NCI-H1048 (cell line): ENCODE measurements at places on chromosomes 16 and 17.
A peak's percentile ranks its signal among the peaks of the same experiment; 100 is the strongest.

DNA sequence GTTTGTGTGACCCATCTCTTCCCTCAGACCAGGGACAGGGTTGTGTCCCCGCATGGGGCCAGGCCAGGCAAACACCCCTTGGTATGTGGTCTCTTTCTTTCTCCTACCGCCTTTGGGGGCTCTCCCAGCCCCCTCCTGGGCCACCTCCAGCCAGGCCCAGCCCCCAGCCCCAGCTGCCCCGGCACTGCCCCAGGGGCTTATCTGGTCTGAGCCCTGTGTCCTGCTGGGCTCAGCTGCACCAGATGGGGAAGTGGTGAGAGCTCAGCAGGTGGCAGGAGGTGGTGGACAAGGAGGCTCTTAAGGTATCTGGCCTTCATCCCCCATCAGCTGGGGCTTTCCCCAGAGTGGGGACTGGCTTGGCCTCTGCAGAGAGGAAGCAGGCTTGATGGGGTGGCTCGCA is 8.7 kb downstream of the ADAM11 start:
- DNase-seq: no peak

- no peak for DNase-seq
Observed at GRCh38 chr16:87703071-87703470, 62.7 kb downstream of the KLHDC4 start.

DNA sequence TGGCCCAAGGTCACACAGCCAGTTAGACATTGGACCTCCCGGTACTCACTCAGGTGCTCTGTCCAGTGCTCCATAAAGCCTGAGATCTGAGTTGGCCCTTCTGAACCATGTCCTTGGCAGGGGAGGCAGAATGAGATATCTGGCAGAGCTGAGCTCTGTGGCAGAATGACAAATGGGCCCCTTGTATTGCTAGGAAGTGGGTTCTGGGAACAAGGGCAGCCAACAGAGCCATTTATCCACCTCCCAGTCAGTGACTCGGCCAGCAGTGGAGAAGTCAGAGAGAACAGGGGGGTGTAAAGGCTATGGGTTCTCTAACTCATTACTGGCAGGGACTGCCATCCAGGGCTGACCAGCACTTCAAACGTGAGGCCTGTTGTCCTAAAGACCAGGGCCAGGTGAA is 117.1 kb upstream of the NLRP1 start:
- no peak for DNase-seq

DNA sequence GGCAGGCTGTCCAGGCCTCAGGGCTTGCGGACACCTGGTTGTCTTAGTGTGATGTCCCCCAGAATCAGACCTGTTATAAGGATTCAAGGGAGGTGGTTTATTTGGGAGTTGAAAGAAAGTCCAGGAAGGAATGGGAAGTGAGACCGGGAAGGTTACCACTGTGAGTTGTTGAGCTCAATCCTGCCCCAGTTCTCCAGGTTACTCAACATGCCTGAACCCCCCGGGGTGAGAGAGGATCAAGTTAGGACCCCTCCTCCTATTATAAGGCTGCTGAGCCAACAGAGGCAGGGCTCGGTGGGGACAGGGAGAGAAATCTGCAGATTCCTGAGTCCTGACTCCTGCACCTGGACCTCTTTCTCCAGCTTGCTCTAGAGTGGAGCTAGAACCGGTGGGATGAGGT is 86.4 kb downstream of the MRM1 start:
- DNase-seq: no peak

DNA sequence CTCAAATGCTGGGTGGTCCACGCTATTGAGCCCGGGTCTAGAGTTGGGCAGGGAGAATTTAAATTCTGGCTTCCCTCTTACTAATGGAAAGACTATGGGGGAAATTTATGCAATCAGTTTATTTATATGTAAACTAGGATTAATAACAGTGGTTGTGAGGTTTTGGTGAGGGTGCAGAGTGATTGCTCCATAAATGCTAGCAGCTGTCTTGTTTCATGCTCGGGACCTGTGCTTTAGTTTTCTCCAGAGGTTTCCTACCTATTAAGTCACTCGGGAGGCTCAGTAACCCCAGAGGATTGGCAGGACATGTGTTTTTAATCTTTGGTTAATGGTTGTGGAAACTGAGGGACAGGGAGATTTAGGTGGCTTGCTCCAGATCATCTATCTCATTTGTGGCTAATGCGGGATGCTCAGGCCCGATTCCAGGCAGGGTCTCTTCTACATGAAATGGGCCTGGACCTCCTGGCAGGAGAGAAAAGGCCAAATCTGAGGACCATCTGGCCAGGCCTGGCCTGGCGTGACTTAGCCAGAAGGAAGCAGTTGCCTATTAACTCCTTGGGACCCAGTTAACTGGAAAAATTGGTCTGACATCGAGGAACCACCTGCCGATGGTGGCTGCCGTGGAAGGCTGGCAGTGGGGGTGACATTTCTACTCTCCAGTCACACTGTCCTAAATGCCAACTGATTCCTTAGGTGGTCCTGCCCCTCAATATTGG is 2.1 kb downstream of the PRCD start:
- no peak for DNase-seq

GRCh38 chr17:14351493-14351892 is 50.6 kb downstream of the HS3ST3B1 start:
- no peak for DNase-seq

DNA sequence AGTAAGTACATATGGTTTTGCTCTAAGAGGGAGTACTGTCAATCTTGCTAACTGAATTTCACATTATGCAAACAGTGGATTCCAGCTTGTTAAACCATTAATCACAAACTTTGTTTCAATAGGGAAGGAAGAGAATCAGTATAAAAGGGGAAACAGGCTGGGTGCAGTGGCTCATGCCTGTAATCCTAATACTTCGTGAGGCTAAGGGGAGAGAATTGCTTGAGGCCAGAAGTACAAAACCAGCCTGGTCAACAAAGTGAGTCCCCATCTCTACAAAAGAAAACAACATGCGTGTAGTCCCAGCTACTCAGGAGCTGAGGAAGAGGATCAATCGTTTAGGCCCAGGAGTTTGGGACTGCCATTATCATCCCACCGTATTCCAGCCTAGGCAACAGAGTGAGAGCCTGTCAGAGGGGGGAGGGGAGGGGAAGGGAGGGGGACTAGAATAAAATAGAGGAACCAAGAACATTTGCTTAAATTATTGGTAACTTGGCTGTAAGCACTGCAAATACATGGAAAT is 65.7 kb downstream of the FBXL20 start:
- DNase-seq: no peak

DNA sequence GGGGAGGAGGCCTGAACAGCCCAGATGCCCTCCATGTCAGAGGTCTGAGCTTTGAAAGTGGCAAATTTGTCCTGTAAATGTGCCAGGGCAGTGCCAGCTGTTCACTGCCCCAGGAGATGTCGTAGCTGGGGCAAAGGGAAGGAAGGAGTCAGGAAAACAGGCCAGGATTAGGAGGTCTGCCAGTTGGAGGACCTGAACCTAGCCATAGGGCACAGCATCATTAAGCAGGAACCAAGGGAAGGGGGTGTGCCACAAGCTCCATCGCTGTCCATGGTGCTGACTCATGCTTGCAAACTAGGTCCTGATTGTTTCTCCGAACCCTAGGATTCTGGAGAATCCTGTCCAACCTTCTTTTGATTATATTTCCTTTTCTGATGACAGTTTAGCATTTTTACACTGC is 124.2 kb downstream of the TMEM132E start:
- peak; percentile 36 for DNase-seq

DNA sequence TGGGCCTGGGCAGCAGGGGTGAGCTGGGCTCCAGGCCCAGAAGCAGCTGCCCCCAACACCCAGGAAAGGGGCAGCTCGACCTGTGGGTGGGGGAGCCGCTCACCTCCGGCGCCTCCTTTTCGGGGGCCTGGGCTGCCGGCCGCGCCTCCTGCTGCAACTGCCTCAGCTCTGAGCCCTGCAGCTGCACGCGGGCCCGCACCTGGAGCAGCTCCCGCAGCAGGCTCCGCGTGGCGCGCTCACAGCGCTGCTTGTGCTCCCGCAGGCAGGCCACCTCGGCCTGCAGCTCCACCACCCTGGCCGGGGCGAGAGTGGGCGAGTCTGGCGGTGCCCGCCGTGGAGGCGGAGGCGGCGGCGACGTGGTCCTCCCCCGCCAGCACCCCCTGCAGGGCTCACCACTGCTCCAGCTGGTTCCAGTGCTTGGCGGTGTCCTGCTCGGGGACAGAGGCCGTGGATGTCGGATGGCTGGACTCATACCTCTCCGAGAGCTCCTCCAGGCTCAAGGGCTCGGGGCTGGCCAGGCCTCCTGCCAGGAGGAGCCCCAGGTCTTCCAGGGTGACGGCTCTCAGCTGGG is 868 bp downstream of the CCDC154 start:
- no peak for DNase-seq

GRCh38 chr17:30584810-30585209 is 107.6 kb downstream of the GOSR1 start:
- no peak for DNase-seq

DNA sequence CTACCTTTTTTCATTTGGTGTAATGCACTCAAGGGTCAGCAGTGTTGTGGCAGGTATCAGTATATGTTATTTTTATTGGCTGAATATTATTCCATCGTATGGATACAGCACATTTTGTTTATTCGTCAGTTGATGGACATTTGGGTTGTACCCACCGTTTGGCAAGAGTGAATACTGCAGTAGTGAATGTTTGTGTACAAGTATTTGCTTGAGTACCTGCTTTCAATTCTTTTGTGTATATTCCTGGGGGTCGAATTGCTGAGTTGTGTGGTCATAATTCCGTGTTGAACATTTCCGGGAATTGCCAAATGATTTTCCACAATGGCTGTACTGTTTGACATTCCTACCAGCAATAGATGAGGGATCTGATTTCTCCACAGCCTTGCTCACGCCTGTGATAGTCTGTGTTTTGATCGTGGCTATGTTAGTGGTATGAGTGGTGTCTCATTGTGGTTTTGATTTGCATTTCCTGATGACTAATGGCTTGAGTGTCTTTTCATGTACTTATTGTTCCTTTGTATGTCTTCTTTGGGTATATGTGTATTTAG is 108.4 kb downstream of the OR1D5 start:
- peak; percentile 67 for DNase-seq

DNA sequence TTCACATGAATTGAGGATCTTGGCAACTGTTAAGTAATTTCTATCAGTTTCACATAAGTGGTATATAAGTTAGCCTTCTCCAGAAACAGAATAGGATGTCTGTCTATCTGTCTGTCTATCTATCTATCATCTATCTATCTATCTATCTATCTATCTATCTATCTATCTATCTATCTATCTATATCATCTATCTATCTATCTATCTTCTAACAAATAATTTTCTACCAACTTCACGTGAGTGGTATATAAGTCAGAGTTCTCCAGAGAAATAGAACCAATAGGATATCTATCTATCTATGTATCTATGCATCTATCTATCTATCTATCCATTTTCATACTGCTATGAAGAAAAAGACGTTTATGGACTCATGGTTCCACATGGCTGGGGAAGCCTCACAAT is 11.4 kb upstream of the SPACA3 start:
- no peak for DNase-seq

GRCh38 chr16:51967646-51968045 is 579.3 kb downstream of the TOX3 start:
- no peak for DNase-seq

DNA sequence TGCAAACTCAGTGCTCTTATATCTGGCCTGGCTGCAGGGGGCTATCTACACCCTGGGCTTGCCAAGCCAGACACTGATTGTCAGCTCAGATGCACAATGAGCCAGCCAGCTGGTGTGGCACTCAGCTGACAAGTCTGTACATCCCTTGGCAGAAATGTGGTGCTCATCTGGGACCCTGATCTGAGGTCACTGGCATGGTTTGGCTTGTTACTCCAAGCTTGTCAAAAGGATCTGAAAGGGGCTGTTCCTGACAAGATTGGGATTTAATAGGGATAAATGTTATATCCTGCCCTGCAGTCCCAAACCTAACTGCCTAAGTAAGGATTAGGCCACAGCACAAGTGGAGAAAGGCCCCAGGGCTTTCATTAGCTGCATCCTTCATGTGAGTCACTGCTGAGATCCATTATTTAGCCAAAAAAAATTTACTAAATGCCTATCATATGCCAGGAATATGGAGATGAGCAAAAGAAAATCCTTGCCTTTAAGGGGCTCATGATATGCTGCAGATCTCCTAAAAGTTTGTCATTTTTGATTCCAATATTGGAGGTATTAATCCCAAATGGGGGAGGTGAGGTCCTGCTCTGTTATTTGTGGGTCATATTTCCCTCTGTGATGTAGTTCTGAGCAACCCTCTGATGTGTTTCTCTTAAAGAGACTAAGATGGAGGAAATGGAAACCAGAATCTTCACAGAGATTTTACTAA is 6.3 kb downstream of the SLC6A2 start:
- DNase-seq: no peak

- no peak for DNase-seq
Observed at GRCh38 chr16:8686031-8686621, 11.7 kb downstream of the ABAT start.

DNA sequence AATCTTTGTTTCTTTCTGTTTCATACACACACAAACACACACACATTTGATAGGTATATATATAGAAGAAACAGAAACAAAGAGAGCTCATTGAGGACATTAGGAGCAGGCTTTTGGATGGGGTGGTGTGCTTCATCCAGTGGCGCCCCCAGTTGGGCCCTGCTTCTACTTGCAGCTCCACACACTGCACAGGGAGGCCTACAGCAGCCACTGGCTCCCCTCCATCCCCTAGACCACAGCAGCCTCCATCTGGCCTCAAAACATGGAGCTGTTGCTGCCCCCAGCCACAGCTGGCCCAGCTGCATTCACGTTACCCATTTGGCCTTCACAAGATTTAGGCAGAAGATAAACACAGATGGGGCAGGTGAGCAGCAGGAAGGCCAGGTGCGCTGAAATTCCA is 33.1 kb upstream of the NF1 start:
- DNase-seq: no peak

DNA sequence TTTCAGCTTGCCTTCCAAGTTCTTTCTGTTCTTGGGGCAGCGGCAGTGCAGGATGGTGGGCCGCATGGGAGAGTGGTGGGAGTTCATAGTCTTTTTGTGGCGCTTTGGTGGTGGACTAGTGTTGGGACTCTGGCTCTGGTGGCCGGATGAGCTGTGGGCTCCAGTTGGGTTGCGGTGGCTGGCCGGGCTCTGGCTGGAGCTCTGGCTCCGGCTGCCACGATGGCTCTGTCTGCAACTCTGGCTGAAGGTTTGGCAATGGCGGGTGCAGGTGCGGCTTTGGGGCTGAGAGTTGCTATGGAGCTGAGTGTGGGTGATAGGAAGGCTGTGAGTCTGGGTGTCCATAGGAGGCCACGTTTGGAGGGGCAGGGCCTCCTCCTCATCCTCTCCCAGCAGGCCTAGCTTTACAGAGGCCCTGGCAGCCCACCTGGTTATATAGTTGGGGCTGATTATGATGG is at the start of gene TNP2:
TNP2 (minus strand) TSS at position 405 of the 455 bp plus-strand sequence; CDS start at position 342, 63 bp downstream.
- no peak for DNase-seq

GRCh38 chr17:50806141-50806643 is 29.2 kb upstream of the WFIKKN2 start:
- DNase-seq: no peak

GRCh38 chr16:74591876-74592650 is 14.9 kb downstream of the GLG1 start:
- DNase-seq: no peak

- peak; percentile 15 for DNase-seq
Observed at GRCh38 chr16:23801378-23801777, 34.4 kb upstream of the PRKCB start.

- no peak for DNase-seq
Observed at GRCh38 chr17:73493956-73494926, 150.0 kb downstream of the SDK2 start.

GRCh38 chr17:17467720-17468119 is 9.1 kb upstream of the MED9 start:
- DNase-seq: no peak
